ENCODE measurements at places on chromosomes 11 and 22.

- DNase-seq = no peak
Measured at GRCh38 chr22:45696227-45696626, 24.6 kb downstream of the ATXN10 start.

GRCh38 chr11:92154110-92154509 is 70.5 kb upstream of the FAT3 start:
- DNase-seq = no peak

GRCh38 chr11:3010004-3010403 is 17.9 kb upstream of the NAP1L4 start:
- no peak for DNase-seq

- DNase-seq = no peak
Measured at GRCh38 chr22:28106617-28107016, 187.6 kb upstream of the PITPNB start.
